ENCODE measurements at places on chromosomes 6 and 20.

DNA sequence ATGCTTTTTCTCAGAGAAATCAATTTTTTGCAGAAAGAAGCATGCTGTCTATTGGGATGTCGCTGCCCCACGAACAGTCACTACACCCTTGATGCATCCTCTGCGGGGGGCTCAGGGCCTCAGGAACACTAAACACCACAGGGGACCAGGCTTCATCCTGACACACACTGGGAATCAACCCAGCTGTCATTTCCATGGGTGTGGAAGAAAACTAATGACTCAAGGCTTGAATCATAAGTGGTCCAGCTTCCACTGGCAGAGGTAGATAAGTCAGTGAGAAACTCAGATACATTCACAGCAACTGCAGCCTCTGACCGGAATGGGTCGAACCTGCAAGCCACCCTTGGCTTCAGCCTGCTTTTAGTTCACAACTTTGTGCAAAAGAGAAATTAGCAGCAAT lies 81.3 kb upstream of the SPTLC3 start:
- no peak for DNase-seq

- no peak for DNase-seq
Observed at GRCh38 chr6:111211411-111212030, 124.2 kb downstream of the SLC16A10 start.

DNA sequence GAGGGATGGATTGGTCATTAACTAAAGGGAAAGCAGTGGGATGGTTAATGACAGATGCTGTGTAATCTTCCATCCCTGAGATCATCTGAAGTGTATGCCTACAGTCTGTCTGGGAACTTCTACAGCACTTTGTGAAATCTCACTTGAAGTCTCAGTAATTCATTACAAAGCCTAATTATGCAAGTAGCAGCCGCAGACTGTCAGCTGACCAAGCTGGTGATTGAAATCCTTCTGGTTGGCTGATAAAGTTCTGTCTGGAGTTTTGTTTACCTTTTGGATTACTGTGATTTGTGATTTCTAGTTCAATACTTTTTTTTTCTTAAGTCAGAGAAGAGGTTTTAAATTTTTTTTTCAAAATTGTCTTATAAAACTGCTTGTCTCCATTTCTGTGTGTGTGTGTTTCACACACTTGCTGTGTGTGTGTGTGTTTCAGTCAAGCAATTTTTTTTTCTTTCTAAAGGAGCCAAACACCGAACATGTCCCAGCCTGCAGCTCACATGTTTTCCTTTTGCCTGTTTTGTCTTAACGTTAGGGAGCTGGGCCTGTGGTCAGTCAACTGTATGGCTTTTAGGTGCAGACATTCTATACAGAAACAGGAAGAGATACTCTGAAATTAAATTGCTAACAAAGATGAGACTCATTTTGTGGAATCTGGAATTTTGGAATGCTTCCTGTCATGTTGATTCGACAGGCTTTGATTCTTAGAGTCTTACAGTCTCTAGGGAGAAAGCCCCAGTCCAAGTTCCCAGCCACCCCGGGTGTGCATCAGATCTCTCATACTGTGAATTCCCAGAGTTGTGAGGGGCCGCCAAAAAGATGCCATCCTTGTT lies 28.5 kb upstream of the ADGRF4 start:
- DNase-seq = peak; percentile 78

- no peak for DNase-seq
Observed at GRCh38 chr6:159044899-159045727, at the start of gene TAGAP. TAGAP (minus strand) TSS chr6:159044991; CDS start chr6:159044146, 845 bp downstream.

DNA sequence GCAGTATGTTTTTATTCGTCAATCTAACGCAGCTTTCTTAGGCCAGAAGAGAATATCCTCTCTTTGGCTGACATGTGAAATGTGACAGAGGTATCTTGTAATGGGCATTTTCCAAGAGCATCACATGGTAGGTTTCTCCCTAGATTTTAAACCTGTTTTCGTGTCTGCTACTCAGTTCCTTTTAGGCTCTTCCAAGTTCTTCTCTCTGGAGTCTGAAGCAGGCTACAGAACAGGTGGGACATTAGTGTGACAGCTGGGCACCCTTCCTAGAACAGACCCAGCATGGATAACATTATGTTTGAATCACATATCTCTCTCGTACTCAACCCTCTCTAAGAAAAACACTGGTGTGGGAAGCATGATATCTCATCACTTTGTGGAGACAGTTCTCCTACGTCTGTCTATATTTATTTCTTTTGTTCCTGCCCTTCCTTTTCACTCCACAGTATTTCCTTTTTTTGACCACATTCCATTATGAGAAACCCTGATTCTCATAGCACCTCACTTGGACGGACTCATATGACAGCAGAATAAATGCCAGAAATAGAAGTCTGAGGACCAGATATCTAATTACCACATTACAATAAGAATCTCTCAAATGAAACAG lies 263.4 kb downstream of the NKAIN2 start:
- DNase-seq = no peak

- DNase-seq = no peak
Observed at GRCh38 chr20:52572687-52573086, 381.1 kb upstream of the ZFP64 start.

GRCh38 chr20:20448881-20449280 lies 81.0 kb downstream of the INSM1 start:
- peak; percentile 90 for DNase-seq

- DNase-seq = no peak
Observed at GRCh38 chr20:32034581-32035425, 17.2 kb upstream of the HCK start.

GRCh38 chr20:20549704-20550103 lies 162.7 kb downstream of the RALGAPA2 start:
- DNase-seq = peak; percentile 60

GRCh38 chr6:133165235-133165634 lies 75.9 kb upstream of the EYA4 start:
- no peak for DNase-seq

- DNase-seq = no peak
Observed at GRCh38 chr6:80282913-80283554, 176.6 kb downstream of the BCKDHB start.

DNA sequence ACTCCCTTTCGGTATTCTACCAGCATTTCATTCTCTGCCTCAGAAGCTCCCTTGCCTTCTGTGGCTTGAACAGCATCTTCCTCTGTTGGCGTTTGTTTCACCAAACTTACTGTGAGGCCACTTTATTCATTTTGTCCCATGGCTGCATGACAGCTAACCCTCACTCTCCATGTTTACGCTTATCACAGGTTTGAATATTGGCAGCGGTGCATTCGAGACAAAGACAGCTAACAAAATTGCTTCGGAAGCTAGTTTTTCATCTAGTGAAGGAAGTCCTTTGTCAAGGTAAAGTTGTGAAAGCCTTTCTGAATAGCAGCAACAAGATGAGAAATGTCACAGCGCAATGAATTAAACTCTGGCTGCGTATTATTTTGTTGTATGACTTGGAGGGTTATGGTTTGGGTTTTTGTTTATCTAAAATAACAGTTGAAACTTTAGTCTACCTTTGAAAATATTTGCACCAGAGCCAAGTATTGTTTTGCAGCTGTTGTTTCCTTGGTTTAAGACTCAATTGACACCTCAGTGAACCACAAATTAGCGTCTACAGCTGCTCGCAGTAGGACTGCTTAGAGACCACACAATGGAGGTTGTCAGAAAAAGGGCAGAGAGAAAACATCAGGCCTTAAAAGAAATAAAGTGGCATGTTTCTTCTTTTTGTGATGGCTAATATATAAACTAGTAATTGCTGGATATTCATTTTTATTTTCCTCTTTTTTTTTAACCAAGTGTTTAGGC lies 70.4 kb upstream of the XRN2 start:
- no peak for DNase-seq

DNA sequence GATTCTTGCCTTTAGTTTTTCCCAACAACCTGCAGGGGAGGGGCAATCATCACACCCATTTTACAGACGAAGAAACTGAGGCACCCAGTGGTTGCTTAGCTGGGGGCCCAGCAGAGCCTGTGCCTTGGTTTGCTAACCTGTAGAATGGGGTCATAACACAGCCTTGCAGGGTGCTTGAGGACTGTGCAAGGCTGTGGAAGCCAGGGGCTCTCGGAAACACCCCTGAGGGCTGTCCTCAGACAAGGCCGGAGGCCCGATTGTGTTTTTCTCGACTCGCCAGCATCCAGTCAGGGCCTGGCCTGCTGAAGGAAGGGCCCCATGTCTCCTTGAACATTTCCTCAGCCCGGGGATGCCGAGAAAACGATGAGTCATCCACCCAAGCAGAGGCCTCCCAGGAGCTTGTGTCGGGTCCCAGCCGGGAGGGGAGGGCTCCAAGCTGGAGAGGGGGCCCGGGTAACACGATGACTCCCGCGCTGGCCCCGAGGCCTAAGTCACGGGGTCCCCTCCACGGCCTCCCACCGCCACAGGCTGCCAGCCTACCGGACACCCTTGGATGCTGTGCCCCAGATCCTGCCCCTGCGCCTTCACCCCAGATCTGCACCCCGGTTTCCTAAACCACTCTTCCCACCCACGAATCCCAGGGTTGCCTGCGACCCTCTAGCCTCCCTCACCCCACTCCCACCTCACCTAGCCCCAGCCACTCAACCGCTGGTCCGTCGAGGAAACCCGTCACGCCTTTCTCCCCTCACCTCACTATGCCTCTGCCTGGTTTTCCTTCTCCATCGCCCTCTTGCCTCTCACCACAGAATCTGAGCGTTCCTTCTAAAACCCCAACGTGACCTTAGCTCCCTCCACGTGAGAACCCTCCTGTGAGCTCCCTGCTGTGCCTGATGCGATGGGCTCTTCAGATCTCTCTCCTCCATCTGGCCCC lies 10.6 kb downstream of the NOL4L start:
- DNase-seq = no peak

- no peak for DNase-seq
Observed at GRCh38 chr6:3301506-3301905, 42.8 kb downstream of the PSMG4 start.

DNA sequence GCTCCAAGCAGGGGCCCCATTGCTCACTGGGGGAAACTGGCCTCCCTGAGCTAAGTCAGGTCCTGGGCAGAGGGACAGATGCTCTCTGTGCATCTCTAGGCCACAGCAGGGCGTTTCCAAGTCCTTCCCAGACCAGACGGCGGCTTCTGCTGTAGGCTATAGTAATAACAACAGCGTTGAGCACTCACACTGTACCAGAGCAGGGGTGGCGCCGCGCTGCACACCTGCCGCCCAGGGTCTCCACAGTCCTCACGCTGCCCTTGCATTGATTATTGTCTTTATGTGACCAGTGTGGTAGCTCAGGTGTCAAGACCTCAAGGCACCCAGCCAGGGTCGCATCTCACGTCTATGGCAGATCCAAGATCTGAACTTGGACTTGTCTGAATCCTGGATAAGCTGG lies 14.9 kb upstream of the CCN5 start:
- DNase-seq = no peak

- no peak for DNase-seq
Observed at GRCh38 chr6:5994999-5995657, 11.6 kb downstream of the NRN1 start.
